ENCODE measurements at places on chromosomes 7 and 10.

DNA sequence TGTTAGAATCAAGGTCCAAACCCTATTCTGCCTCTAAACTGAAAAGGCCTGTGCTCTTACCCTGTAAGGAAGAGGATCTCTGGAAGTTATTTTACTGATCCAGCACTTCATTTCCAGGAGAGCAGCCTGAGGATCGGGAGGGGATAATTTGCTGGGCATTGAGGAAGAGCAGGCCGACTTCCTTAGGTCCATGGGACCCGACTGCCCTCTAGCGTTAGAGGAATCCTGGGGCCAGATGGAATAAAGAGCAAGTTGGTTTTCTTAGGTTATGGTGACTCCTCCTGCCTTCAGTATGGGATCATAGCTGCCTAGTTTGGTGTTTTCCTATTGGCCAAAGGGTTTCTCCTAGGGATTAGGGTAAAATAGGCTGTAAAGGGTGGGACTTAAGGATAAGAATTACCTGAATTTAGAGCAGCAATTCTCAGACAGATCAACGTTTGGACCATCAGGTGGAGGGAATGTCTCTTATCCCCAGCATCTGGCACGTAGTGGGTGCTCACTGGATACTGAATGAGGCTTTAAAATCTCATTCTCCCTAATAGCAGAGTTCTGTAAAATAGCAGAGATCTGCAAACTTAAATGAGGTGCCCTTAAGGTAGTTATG is 40.0 kb upstream of the SORBS1 start:
- no peak overlapping the region for H3K27ac ChIP-seq
- H3K36me3 ChIP-seq = peaks cover 4% of the 10 kb centered on the region
- no peak overlapping the region for H3K4me3 ChIP-seq
- peak; percentile 33 for DNase-seq
- H3K27me3 ChIP-seq = no peaks in the 10 kb centered on the region
- no peaks in the 10 kb centered on the region for H3K4me1 ChIP-seq

DNA sequence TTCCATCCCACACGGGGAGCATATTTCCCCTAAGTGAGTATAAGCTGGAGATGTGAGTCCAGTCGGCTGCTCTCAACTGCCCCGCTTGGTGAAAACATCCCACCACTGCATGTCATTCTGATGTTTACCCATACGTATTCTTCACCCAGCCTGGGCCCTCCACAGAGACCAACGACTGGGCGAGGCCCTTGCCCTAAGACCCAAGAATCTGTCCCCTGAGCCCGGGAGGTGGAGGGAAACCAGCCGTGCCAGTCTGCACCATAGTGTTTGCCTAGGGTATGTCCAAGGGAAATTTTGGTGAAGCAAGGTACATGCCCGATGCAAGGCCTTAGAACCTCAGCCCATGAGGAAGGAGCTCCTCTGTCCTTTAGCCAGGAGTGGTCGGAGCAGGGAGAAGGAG is 67.9 kb downstream of the RGS10 start:
- no peak for DNase-seq
- no peaks in the 10 kb centered on the region for H3K27me3 ChIP-seq
- peaks cover 29% of the 10 kb centered on the region for H3K4me1 ChIP-seq
- no peaks in the 10 kb centered on the region for H3K36me3 ChIP-seq

DNA sequence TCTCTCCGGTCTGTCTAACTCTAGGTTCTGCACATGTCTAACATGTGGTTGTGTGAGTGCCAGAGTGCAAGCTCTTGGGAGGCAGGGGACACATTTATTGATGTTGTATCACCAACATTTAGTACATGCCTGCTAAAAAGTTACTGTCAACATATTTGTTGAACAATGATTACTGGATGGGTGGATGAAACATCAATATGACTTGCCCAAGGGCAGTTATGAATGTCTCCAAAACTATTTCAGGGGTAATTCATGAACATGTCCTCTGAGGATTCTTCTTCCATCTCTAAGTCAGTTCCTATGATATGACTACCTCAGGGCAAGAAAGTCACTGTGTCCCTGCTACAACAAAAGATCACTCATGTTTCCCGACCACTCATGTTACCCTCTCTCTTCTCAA is 91.3 kb upstream of the STEAP1B start:
- no peak for DNase-seq
- H3K27me3 ChIP-seq = no peaks in the 10 kb centered on the region
- no peaks in the 10 kb centered on the region for H3K36me3 ChIP-seq
- H3K4me1 ChIP-seq = no peaks in the 10 kb centered on the region

DNA sequence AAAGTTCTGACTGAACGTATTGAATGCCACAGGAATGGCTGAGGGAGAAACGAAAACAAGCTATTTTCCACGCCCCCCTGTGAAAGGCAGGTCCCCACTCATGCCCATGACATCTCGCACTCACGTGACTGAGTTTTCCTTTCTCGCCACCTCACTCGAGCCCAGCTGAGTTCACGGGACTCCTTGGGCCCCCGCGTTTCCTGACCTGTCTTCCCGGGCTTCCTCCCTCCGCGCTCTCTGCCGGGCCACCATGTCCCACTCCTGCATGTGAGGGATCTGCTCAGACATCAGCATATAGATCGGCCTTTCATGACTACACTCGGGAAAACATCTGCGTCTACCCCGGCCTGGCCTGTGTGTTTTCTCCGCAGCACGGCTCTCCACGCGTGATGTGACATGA is 226.0 kb upstream of the ADARB2 start:
- H3K27me3 ChIP-seq = no peaks in the 10 kb centered on the region
- no peaks in the 10 kb centered on the region for H3K4me1 ChIP-seq
- H3K27ac ChIP-seq = no peak overlapping the region

- no peak for DNase-seq
- peaks cover 7% of the 10 kb centered on the region for H3K36me3 ChIP-seq
- no peak overlapping the region for H3K4me3 ChIP-seq
- H3K4me1 ChIP-seq = peaks cover 26% of the 10 kb centered on the region
- H3K27ac ChIP-seq = no peak overlapping the region
Measured at GRCh38 chr10:102752266-102752930, 8.7 kb downstream of the WBP1L start.

DNA sequence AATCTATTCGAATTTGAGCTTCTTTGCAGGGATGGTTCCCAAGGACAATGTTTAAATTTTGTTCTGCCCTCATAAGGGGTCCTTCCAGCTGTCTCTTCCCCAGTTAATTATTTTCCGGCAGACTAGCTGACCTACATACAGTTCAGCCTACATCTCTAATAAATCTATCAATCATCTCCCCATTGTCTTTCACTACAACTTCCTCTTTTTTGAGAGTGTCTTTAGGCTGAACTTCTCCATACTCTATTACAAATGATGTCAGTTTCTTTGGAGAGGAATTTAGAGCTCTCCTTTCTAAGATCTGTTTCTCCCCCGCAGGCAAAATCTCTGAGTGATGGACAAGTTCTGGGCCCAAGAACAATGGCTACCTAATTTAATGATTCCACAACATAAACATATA is 122.2 kb downstream of the PCLO start:
- H3K27ac ChIP-seq = no peak overlapping the region
- H3K4me1 ChIP-seq = no peaks in the 10 kb centered on the region
- no peaks in the 10 kb centered on the region for H3K36me3 ChIP-seq
- no peak for DNase-seq

DNA sequence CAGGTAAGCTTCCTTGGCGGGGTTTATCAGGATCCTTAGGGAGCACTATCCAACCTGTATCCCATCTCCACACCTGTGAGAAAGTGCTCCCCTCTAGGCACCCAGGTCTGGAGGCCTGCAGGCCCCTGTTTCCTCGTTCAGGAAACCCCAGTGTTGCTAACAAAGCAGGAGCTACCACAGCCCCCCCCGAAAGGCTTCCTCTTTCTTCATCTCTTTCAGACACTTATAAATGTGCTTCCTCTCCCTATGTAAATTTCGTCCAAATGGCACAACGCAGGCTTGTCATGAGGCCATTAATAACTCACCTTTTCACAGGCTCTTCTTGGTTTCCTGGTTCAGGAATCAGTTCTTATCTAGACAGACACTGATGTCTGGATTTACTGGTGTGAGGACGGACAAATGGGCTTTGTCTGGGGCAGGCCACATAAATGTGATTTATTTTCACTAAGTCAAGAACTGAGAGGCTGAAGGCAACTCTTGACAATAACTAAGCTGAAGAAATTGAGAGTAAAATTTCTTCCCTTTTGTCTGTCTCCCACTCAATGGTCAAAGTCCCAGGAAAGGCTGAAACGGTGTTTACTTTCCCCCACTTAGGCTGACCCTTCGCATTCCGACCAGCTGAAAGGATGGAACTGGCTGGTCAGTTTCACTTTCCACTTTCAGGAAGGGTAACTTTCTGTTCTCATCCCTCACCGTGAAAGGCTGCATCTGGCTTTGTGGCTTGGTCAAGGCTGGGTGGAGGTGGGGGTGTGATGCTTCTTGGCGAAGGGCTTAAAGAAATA is 46.8 kb downstream of the PIK3AP1 start:
- no peaks in the 10 kb centered on the region for H3K36me3 ChIP-seq
- H3K4me1 ChIP-seq = peaks cover 7% of the 10 kb centered on the region
- H3K27ac ChIP-seq = peak overlapping the region; percentile 40
- DNase-seq = no peak

DNA sequence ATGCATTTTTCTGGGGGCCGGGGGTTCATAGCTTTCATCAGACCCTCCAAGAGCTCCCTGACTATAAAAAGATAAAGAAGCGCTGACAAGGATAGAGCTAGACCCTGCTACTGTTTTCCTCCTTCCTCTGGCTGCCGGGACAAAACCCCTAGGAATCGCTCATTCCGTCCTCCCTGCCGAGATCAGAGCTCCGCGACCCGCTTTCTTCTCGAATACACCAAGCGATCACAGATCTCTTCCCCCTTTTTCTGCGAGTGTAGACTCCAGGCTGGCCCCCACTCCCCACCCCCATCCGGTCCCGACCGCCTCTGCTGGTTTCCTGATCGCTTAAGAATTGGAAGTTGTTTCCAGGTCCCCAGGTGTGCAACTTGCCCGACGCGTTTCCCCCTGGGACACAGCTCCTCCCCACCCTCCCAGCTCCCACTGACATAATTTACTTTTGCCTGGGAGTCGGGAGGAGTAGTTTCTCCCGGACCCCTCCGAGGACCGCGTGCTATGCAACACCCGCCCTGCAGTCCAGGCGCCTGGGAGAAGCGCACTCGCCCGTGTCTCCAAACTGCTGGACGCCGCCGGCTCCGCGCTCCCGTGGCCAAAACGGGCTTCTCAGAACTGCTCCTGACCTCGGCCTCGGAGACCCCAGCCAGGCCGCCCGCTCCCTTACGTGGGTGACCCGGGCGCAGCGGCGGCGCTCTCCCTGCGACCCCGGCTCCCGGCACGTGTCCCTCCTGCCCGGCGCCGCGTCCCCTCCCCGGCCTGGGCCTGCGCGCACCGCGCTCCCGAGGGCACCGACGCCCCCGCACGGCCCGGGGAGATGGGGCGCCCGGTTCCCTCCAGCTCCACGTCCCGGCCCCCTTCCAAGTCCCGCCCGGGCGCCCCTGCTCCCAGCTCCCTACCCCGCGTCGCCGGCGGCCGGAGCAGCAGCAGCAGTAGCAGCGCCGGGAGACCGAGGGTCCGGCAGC is 552 bp downstream of the IL15RA start:
- H3K36me3 ChIP-seq = no peaks in the 10 kb centered on the region
- peak overlapping the region; percentile 91 for H3K4me3 ChIP-seq

GRCh38 chr7:38171623-38172391 is 6.2 kb upstream of the STARD3NL start:
- H3K27me3 ChIP-seq = no peaks in the 10 kb centered on the region
- DNase-seq = no peak
- no peak overlapping the region for H3K27ac ChIP-seq
- no peaks in the 10 kb centered on the region for H3K4me1 ChIP-seq
- H3K36me3 ChIP-seq = no peaks in the 10 kb centered on the region

GRCh38 chr7:4725850-4726450 is 43.9 kb downstream of the FOXK1 start:
- H3K27ac ChIP-seq = peak overlapping the region; percentile 48
- peaks cover 22% of the 10 kb centered on the region for H3K36me3 ChIP-seq
- H3K4me1 ChIP-seq = peaks cover 38% of the 10 kb centered on the region

DNA sequence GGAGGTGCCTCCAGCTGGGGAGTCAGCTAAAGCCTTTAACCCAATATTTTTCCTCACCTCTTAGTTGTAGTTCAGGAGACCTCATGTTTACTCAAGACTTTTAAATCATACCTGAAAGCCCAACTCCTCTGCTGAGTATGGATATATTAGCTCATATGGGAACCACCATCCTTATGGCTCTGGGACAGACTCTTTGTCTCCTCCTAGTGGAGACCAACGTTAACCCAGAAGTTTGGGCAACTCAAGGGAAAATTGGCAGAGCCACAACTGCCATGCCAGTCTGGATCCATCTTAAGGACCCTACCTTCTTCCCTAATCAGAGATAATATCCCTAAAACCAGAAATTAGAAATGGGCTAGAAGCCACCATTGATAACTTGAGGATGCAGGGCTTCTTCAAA is 80.8 kb downstream of the TMEM106B start:
- no peaks in the 10 kb centered on the region for H3K36me3 ChIP-seq
- H3K4me1 ChIP-seq = no peaks in the 10 kb centered on the region
- no peak for DNase-seq
- no peak overlapping the region for H3K27ac ChIP-seq
- no peak overlapping the region for H3K4me3 ChIP-seq

- no peaks in the 10 kb centered on the region for H3K36me3 ChIP-seq
- H3K27me3 ChIP-seq = no peaks in the 10 kb centered on the region
- H3K4me1 ChIP-seq = no peaks in the 10 kb centered on the region
- no peak for DNase-seq
- H3K27ac ChIP-seq = no peak overlapping the region
- H3K4me3 ChIP-seq = no peak overlapping the region
Measured at GRCh38 chr10:116800286-116800929, 48.9 kb upstream of the ENO4 start.

- no peaks in the 10 kb centered on the region for H3K27me3 ChIP-seq
- no peak overlapping the region for H3K27ac ChIP-seq
- no peaks in the 10 kb centered on the region for H3K36me3 ChIP-seq
- no peak overlapping the region for H3K4me3 ChIP-seq
- DNase-seq = no peak
Measured at GRCh38 chr7:20456701-20457100, 126.0 kb downstream of the ITGB8 start.

DNA sequence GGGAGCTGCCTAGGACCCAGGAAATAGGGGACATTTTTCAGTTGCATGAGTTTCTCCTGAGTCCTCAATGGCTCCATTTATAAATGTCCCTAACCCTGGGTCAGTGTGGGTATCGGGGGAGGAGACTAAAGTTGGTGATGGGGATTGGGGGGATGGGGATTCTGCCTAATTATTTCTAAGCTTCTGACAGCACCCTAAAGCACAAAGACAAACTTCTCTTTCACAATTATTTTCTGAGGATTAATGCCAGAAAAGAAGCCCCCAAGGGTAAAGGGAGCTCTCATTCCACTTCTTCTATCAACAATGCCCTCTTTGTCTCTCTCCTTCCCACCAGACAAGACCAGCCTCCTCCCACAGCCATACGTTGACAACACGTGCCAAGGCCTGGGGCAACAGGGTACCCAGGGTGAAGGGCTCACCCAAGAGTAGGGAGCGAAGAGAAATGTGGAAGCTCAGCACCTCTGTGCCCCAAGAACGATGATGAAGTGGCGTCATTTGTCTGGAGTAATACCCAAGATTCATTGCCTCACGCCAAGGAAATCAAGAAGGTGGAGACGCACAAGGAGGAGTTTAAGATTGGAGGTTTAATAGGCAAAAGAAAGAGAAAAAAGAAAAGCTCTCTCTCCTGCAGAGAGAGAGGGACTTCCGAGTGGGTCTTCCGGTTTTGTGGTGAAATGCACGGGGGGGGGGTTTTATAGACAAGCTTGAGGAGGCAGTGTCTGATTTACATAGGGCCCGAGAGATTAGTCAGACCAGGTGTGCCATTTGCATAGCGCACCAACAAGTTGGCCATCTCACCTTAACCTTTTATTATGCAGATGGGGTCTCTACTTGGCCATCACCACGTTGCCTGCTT is 14.4 kb upstream of the GJC3 start:
- H3K4me1 ChIP-seq = peaks cover 2% of the 10 kb centered on the region
- no peaks in the 10 kb centered on the region for H3K36me3 ChIP-seq
- H3K27ac ChIP-seq = no peak overlapping the region
- H3K4me3 ChIP-seq = no peak overlapping the region
- no peaks in the 10 kb centered on the region for H3K27me3 ChIP-seq
- DNase-seq = no peak
